Stromal cell of bone marrow (primary cell): ENCODE measurements at places on chromosomes 4 and X.

DNA sequence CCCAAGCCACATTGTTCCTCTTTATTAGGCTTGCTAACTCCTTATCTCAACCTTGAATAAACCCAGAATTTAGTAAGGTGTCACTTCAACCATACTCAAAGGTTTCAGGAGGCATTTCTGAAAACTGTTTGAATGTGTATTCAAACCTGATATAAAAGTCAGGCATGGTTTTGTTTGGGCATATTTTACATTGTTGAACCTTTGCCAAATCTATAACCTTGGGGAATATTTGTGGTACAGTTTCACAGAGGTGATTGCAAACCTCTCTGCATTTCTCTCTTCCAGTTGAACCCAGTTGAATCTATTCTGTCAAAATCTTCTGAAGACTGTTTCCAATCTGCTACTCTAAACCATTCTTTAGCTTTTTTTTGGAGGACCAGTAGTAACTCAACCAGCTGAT, 409.0 kb downstream of the TECRL start:
- no peak for DNase-seq

DNA sequence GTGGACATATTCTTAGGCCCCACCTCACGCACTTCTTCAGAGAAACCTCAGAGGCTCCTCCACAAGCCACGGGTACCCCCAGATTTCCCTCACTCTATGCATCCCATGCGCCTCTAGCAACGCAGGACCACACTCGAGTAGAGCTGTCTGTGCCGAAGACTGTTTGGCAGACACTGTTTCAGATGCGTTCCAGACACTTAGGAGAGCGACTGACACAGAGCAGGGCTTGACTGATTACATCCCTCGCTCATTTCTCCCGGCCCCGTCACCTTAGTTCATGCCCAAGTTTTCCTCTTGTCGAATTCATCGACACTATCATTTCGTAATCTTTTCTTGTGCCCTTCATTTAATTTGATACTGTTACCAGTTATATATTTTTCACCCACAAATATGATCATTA, 15.0 kb downstream of the SORBS2 start:
- no peak for DNase-seq

- no peak for DNase-seq
Measured at GRCh38 chrX:151359931-151360871, 36.8 kb upstream of the VMA21 start.

DNA sequence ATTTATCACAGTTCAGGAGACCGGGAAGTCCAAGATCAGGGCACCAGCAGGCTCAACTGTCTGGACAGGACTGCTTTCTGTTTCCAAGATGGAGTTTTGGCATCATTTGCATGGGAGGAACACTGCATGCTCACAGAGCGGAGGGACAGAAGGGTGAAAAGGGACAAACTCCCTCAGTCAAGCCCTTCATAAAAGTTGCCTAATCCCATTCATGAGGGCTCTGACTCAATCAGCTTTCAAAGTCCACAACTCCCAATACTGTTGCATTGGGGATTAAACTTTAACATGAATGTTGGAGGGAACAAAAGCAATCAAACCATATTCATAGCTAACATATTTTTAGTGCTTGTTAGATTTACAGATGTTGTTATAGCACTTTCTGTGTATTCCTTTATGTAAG, 158.9 kb upstream of the MAD2L1 start:
- DNase-seq: no peak

- DNase-seq: no peak
Measured at GRCh38 chr4:113561092-113561491, 200.4 kb downstream of the CAMK2D start.

DNA sequence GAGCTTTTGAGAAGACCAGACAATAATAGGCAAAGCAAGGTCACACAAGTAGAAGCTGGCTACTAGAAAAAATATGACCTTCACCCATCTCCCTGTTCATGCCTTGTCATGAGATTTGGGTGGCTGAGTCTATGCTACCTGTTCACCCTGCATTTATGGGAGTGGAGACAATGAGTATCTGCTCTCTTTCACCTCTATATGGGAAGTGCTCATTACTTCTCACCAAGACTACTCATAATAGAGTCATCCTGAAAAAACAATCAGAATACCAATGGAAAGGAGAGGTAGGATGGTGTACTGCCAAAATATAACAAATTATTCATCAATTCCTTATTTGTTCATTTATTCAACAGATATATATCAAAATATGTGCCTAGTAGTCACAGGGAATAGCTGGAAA, 921.8 kb upstream of the INTU start:
- DNase-seq: no peak

- no peak for DNase-seq
Measured at GRCh38 chrX:38571058-38571457, 9.7 kb downstream of the TSPAN7 start.

GRCh38 chr4:132317923-132318322, 831.2 kb upstream of the PCDH10 start:
- DNase-seq: no peak
